Nucleus accumbens (tissue), 56 donors: ENCODE measurements at places on chromosomes 11 and 22.

- no peak for DNase-seq
These were observed 9.6 kb upstream of the SLC35C1 start for GRCh38 chr11:45795379-45795778.

GRCh38 chr11:78920329-78920728 is 345.7 kb upstream of the NARS2 start:
- no peak for DNase-seq

GRCh38 chr11:46315783-46316563 is 31.3 kb upstream of the DGKZ start:
- DNase-seq, result no peak

DNA sequence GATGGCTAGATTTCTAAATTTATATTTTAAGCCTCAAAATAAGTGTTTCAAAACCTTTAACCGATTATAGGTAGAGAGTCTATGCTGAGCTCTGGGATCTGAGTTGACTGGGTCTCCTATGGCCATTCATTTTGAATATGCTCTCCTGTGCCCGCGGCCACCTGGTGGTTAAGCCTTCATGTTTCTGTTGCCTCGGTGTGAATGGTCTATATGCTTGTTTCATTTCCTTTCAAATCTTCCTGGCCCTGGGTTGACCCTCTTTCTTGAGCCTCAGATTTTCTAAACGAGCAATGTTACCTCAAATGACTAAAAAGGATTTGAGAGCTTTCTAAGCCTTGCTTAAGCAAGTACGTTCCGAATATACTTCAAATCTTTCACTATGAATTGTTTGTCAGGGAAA is 789.4 kb upstream of the KIRREL3 start:
- no peak for DNase-seq
